CD4-positive, alpha-beta T cell treated with Interleukin-4 for 4 hours (primary cell): ENCODE measurements at places on chromosomes 2 and 18.

- no peak for DNase-seq
These were observed 56.3 kb upstream of the ZNF532 start for GRCh38 chr18:58808349-58808748.

DNA sequence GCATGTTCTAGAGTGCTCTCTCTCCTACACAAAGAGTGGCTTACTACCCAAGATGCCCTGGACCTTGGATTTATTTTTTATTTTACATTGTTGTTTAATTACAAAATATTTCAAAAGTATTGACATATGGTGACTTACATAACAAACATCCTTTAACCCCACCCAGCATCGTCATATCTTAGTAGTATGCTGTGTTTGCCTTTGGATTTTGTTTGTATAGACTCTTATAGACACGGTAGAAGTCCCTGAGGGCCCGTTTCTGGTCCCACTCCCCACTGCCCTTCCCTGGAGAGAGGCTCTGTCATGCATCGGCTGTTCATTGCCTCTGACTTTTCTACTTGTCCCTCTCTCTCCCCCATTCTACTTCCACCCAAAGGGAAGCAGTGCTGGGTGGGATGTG, 112.0 kb downstream of the ZBTB7C start:
- no peak for DNase-seq

DNA sequence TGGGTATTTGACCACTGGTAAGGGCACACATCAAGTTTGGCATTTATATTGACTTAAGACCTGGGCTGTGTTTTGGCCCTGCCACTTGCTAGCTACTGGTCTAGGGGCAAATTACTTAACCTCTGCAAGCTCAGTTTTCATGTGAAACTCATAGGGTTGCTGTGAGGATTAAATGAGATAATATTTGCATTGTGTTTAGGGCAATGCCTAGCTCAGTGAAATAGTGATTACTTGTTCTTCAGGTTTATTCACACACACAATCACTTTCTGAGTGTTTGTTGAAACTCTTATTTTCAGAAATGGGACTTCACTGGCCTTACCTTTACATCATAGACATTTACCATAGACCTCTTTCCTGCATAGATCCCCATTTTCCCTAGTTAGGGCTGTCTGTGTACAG, 12.3 kb downstream of the CERS6 start:
- DNase-seq, result no peak

- no peak for DNase-seq
These were observed 13.4 kb downstream of the MYO5B start for GRCh38 chr18:50181590-50181989.
